CD4-positive, CD25-positive, alpha-beta regulatory T cell (primary cell): ENCODE measurements at places on chromosomes 1 and 21.
A peak's percentile ranks its signal among the peaks of the same experiment; 100 is the strongest.

DNA sequence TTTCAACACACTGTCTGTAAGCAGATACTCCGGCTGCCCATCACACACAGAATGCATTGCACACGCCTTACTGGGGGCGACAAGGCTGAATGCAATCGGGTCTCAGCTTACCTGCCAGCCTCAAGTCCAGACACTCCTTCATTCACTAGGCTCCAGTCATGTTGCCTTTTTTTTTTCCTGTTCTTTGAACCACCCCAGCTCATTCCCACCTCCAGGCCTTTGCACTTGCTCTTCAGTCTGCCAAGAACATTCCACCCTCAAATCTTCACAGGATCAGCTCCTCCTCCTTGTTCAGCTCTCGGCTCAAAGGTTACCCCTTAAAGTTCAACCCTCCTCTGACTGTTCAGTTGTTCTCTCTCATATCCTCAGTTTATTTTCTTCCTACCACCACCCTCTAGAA, 181.9 kb upstream of the ESRRG start:
- DNase-seq = no peak

DNA sequence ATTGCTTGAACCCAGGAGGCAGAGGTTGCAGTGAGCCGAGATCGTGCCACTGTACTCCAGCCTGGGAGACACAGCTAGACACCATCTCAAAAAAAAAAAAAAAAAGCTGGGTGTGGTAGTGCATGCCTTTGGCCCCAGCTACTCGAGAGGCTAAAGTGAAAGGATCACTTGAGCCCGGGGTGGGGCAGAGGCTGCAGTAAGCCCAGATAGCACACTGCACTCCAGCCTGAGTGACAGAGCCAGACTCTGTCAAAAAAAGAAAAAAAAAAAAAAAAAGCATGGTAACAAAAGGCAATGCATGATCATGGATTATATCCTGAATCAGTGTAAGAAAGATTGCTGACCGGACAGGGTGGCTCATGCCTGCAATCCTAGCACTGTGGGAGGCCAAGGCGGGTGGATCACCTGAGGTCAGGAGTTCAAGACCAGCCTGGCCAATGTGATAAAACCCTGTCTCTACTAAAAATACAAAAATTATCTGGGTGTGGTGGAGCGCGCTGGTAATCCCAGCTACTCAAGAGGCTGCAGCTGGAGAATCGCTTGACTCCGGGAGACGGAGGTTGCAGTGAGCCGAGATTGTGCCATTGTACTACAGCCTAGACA, 76.3 kb downstream of the RUSC1 start:
- no peak for DNase-seq

GRCh38 chr1:245996811-245997210, 510.3 kb downstream of the SMYD3 start:
- DNase-seq = no peak

- DNase-seq = no peak
Observed at GRCh38 chr1:180208264-180208663, 21.8 kb upstream of the LHX4 start.

GRCh38 chr21:33198346-33199099, 31.2 kb upstream of the IFNAR2 start:
- no peak for DNase-seq

DNA sequence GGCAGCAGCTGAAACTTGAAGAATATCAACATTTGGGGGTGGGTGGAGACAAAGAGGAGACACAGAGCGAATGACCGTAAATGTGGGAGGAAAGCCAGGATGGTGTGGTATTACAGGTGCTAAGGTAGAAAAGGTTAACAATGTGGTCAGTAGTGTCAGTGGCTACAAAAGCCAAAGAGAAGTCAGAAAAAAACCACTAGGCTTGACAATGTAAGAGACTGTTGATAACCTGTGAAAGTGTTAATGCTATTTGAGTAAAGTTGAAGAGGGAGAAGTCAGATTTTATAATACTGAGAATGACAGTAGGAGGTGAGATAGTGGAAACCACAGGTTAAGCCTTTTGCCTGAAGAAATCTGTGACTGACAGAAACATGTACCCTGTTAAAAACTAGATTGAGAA, 120.8 kb downstream of the CLEC20A start:
- DNase-seq = no peak

DNA sequence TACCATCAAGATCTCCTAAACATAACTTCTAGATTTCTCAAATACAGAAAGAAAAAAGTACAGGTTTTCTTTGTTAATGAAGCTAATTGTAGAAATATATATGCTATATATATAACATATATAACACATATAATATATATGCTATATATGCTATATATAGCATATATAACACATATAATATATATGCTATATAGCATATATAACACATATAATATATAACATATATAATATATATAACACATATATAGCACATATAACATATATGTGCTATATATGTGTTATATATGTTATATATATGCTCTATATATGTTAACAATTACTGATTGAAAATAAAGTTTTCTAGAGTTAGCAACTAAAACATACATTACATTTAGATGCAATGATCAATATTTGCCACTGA, 34.8 kb downstream of the RGS21 start:
- DNase-seq = no peak

- DNase-seq = no peak
Observed at GRCh38 chr1:44012941-44013609, 18.2 kb downstream of the SLC6A9 start.

DNA sequence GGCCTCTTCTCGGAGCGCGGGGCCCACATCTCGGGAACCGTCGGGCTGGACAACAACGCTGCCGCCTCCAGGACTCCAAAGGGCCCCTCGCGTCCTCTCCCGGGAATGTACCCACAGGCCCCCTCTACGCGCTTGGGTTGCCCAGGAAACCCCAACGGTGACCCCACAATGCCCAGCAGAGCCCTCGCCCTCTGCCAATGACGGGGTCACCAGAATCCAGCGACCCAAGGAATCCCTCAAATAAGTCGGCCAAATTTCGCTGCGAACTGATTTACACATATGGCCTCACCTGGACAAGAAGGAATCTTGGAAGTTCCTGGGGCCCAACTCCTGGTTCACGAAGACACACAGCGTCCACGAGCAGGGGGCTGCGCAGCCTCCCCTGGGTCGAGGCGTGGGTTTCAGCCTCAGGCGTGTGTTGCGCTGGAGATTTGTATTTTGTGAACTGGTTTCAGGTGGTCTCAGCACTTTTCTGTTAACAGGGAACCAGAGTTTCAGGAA, 78.1 kb downstream of the DESI2 start:
- no peak for DNase-seq

GRCh38 chr21:45405819-45406762, 1.1 kb downstream of the COL18A1 start:
- no peak for DNase-seq

GRCh38 chr1:115671176-115671934, 29.6 kb downstream of the VANGL1 start:
- DNase-seq = no peak

DNA sequence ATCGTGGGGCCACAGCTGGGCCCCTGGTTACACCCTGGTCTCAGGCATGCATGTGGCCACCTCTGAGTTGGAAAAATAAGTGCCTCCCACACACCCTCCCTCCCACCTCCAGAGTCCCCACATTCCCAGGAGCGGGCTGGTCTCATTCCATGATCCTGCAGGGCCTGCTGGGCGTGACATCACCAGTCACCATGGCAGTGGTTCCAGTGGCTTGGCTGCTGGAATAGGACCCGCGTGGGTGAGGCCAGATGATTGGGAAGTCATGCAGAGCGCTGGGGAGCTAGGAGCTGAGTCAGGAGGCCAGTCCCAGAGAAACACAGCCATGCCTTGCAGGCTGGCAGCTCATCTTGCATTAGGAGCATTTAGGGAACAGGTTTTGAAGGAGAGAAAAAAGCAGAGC, 125.4 kb upstream of the TMEM51 start:
- DNase-seq = no peak

GRCh38 chr1:164813776-164814175, 254.8 kb downstream of the PBX1 start:
- DNase-seq = no peak

GRCh38 chr21:29775462-29775861, 164.3 kb downstream of the GRIK1 start:
- DNase-seq = no peak

- no peak for DNase-seq
Observed at GRCh38 chr1:93501399-93501798, 53.5 kb downstream of the FNBP1L start.

GRCh38 chr1:91799863-91800262, 86.1 kb downstream of the TGFBR3 start:
- no peak for DNase-seq

DNA sequence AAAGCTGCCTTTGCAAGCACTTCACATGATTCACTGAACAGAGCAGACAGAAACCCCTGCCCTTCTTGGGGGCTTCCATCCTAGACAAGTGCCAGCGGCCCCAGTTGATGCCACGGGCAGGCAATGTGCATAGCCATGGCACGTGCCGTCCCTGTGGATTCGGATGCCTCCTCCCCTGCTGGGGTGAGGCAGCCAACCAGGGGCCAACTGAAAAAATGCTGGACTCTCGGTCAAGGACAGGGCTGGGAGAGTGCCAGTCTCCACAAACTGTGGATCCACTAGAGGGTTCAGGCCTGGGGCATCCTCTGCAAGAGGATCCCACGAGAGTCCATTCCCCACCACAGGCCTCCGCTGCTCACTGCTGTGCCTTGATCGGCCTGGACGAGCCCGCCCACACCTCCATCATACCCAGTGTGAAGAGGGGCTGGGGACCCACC, 3.8 kb downstream of the JMJD4 start:
- DNase-seq = no peak

DNA sequence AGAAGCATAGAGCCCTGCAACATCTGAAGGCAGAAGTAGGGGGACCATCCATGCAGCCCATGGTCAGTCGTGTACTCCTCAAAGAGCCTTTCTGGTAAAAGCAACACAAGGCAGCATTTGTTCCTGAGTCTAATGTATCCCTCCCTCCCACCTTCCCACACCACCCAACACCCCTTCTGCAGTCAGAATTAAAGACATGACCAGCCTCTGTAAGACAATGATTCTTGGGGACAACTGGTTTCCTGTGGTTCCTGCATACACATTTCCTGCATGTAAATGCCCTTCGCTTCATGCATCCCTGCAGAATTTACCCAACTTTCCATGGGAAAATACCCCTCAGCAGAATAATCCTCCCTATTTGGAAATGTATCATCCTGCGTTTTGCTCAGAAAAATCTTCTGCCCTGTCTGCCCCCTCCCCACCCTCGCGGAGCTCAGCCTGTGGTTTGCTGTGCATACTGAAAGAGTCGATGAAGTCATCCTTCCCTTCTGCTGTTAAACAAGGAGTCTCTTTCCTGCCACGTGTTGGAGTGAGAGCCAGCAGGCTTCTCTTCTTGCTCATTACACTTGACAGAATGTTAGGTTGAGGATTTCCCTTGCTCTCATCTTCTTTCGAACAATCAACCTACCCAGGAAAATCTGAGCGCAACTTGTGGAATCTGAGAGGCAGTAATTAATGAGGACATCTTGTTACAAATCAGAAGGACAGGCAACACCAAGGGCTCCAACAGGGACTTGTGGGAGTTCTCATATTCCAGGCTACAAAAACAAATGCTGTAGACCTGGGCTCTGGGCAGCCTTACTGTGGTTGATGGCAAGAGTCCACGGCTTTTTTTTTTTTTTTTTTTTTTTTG, 4.7 kb downstream of the TNN start:
- DNase-seq = peak; percentile 29

DNA sequence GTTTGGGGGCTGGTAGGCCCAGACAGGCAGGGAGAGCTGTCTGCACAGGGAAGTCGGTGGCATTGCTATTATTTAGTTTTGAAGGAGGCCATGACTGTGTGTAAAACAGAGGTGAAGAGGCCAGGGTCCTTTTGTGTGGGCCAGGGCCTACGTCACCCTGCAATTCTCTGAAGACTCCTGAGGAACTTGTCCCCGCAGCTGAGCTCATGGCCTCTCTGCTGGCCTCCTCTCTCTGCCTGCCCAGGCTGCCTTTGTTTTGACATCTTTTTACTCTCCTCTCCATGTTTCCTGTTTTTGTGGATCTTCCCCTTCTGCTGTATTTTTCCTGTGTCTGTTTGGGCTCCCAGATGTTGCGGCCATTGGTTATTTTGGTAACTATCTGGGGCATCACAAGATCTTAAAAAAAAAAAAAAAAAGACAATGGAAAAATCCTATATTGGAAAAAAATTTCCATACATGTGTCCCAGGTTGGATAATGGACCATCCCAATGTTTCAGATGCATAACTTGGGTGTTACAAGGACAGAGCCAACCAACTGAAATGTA, 280.7 kb downstream of the RPS6KC1 start:
- DNase-seq = no peak

GRCh38 chr21:33116676-33117075, 46.7 kb downstream of the OLIG1 start:
- no peak for DNase-seq

DNA sequence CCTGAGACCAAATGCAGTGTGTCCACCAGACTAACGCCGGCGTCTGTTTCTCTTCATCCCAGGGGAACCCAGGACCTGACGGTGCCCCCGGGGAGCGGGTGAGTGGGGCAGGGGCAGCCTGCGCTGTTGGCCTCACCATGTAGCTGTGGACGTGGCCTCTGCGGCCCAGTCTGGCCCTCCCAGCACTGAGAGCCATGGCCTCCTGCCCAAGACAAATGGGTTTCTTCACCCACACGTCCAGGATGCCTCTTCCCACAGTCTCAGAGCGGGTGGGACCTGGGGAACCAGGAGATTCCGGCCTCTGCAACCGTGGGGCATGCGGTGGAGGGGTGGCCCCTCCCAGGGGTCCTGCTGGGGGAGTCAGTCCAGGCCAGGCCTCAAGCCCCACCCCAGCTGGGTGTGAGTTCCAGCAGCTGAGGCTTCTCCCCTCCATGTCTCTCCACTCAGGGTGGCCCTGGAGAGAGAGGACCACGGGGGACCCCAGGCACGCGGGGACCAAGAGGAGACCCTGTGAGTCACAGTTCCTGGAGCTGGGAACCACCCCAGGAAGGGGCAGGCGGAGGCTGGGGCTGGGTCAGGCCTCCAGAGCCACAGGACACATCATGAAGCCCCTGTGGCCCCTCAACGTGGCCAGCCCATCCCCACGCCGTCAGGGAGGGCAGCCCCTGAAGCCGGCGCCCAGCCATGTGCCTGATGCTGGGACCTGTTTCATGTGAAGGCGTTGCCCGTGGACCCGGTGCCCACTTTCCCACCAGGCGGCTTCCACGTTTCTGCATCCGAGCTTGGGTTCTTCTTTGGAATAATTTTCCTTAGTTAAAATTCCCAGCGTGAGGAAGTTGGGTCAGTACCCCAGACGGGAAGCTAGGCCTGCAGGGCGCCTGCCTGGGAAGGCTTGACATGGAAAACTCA, 11.0 kb downstream of the COL6A1 start:
- peak; percentile 0 for DNase-seq

- DNase-seq = peak; percentile 19
Observed at GRCh38 chr1:110084227-110085078, 14.0 kb upstream of the ALX3 start.

DNA sequence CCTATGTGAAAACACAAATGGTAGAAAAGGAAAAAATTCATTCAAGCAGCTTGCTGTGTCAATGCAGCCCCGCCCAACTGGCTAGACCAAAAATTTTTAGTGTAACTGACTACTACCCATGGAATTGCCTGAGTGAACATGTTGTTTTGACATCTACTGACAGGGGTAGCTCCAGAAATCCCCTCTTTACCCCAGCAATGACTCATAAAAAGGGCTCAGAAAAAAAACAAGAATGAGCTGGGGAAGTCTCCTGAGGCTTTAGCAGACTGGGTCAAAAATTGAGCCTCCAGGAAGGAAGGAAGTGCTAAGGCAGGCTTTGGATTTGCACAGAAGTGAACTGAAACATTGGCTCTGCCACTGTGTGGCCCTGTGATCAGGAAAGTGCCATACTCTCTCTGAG, 24.4 kb upstream of the FGGY start:
- DNase-seq = no peak

GRCh38 chr21:37435120-37435519, 68.5 kb downstream of the DYRK1A start:
- DNase-seq = peak; percentile 30

- no peak for DNase-seq
Observed at GRCh38 chr1:30466026-30466425, 257.4 kb downstream of the MATN1 start.
